Activated T-helper 17 cell treated with anti-CD3 and anti-CD28 coated beads, Interleukin-2, amount 50 U/mL, for 72 hours (primary cell): ENCODE measurements at places on chromosomes 7 and 10. TPM values are rescaled to one million over a fixed set of nuclear protein-coding genes. Genes with fewer than 3 reads are reported as not detected.

The SORCS3 gene
- total RNA-seq, result not detected

The ANLN gene
- 64.3 TPM for total RNA-seq

The MMD2 gene
- total RNA-seq, result not detected

The PRPS1L1 gene
- total RNA-seq, result not detected

The PRKG1 gene
- 0.42 TPM for total RNA-seq

The GPER1 gene
- total RNA-seq, result 0.24 TPM

DNA sequence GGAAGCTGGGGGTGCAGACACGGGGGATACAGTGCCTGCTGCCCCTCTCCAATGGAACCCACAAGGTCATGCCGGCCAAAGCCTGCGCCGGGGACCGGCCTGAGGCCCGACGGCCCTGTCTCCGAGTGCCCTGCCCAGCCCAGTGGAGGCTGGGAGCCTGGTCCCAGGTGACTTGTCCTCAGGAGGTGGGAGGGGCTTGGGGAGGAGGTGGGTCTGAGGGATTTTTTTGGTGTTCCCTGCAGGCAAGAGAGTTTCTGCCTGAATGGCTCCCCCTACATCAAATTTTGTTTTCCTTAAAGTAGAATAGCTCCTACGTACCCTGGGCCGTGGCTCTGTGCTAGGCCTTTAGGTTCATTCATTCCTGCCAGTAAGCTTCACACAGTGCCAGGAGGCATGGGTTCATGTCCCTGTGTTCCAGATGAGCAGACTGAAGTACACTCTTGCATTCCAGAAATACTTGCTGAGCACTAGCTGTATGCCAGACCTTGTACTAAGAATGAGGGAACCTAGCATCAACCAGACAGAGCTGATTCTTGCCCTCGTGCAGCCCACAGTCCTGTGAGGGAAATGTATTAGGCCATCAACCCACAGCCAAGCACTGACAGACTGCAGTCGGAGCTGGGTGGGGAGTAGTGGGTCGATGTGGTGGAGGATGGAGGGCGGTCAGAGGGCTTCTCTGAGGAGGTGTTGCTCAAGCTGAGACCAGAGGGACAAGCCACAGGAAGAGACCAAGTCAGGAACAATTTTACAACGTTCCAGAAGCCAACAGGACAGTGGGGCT is 31.1 kb downstream of the TBATA start:
- ATAC-seq, result no peak

DNA sequence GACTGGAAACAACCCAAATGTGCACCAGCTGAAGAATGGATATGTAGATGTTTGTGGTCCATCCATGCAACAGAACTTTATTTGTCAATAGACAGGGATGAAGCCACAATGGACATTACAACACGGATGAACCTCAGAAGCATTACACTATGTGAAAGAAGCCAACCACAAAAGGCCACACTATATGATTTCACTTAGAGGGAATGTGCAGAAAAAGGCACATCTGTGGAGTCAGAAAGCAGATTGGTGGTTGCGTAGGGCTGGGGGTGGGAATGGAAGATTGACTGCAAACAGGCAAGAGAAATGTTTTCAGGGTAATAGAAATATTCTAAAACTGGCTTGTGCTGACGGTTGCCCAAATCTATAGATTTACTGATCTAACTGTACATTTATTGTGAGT is 34.3 kb upstream of the WASHC2A start:
- ATAC-seq, result no peak

DNA sequence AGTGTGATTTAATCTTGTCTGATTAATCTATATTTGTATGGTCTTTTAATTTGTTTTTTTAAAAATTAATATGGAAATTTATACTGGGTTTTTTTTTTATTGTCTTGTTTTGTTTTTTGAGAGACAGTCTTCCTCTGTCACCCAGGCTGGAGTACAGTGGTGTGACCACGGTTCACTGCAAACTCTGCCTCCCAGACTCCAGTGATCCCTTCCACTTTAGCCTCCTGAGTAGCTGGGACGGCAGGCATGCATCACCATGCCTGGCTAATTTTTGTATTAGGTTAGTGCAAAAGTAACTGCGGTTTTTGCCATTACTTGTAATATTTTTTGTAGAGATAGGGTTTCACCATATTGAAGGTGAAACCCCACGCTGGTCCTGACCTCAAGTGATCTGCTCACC is 73.1 kb downstream of the TET1 start:
- ATAC-seq, result no peak

GRCh38 chr7:130975731-130976130 is 241.7 kb upstream of the KLF14 start:
- ATAC-seq, result no peak

GRCh38 chr10:71072131-71072822 is 140.1 kb upstream of the UNC5B start:
- ATAC-seq, result no peak

DNA sequence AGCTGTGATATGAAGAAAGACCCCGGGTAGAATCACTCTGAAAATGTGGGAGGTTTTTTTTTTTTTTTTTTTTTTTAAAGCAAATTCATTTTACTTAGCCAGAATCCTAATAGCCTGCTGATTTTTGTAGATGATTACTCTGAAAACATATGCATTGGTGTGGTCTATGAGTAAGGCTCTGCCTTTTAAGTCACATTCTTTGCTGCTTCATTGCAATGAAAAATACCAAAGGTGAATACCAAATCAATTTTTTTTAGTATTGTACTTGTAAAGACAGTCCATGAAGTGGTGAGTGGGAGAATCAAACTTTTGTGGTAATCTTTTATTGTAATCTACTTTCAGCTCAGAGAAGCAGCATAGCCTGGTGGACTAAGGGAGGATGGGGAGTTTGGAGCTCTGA is 130.3 kb downstream of the SDK1 start:
- no peak for ATAC-seq

GRCh38 chr7:128734890-128735289 is 4.3 kb upstream of the CALU start:
- no peak for ATAC-seq

- ATAC-seq, result no peak
Measured at GRCh38 chr7:114854369-114854768, 67.5 kb upstream of the MDFIC start.

DNA sequence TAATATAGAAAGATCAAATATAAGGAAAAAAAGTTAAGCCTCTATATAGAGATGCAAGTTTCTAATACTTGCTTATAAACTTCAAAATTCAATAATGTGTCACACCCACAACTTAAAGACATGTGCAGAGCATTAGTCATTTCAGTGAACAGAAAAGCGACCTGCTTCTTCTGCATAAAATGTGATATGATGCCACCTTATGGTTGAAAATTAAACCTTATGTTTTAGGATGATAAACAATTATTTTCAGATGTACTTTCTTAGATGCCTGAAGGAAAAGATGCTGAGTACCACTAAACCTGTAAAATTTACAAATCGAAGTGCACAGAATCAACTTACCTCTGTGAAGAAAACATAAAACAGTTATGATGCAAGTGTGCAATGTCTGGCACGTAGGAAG is 96.0 kb downstream of the MTERF1 start:
- ATAC-seq, result no peak

- ATAC-seq, result peak; percentile 72
Measured at GRCh38 chr10:114849674-114850073, 28.1 kb downstream of the FHIP2A start.

DNA sequence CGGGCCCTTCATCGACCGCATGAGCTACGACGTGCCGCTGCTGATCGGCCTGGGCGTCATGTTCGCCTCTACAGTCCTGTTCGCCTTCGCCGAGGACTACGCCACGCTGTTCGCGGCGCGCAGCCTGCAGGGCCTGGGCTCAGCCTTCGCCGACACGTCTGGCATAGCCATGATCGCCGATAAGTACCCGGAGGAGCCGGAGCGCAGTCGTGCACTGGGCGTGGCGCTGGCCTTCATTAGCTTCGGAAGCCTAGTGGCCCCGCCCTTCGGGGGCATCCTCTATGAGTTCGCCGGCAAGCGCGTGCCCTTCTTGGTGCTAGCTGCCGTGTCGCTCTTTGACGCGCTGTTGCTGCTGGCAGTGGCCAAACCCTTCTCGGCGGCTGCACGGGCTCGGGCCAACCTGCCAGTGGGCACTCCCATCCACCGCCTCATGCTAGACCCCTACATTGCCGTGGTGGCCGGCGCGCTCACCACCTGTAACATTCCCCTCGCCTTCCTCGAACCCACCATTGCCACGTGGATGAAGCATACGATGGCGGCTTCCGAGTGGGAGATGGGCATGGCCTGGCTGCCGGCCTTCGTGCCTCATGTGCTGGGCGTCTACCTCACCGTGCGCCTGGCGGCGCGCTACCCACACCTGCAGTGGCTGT is 1.2 kb downstream of the SLC18A3 start:
- ATAC-seq, result no peak

DNA sequence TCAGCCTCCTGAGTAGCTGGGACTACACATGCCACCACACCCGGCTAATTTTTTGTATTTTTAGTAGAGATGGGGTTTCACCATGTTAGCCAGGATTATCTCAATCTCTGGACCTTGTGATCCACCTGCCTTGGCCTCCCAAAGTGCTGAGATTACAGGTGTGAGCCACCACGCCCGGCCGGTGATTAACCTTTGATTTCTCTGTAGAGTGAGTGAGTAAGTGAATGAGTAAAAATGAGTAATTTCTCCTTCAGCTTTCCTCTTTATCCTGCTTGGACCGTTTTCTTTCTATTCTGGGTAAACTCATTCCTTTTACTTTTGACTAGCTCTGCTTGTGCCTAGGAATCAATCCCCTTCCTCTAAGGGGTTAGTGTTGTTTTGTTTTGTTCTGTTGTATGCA is 36.8 kb downstream of the ST7 start:
- ATAC-seq, result no peak

- ATAC-seq, result no peak
Measured at GRCh38 chr10:45265996-45266395, 49.4 kb downstream of the OR13A1 start.

DNA sequence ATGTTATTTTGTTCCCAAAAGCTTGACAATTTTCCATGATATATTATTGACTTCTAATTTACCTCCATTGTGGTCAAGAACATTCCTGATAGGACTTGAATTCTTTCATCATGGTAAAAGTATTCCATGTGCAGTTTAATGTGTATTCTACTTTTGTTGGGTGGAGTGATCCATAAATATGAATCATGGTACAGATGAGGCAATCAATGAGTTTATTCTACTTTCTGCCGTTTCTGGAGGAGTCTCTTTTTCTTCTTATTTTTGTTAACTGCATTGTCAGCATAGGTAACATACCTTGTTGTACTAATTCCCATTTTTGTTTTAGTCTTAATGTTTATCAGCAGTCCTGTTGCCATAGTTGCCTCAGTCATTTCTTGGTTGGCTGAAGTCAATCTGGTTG is 69.6 kb downstream of the SHOC2 start:
- ATAC-seq, result no peak

- ATAC-seq, result no peak
Measured at GRCh38 chr7:424961-425793, 94.5 kb downstream of the PDGFA start.

DNA sequence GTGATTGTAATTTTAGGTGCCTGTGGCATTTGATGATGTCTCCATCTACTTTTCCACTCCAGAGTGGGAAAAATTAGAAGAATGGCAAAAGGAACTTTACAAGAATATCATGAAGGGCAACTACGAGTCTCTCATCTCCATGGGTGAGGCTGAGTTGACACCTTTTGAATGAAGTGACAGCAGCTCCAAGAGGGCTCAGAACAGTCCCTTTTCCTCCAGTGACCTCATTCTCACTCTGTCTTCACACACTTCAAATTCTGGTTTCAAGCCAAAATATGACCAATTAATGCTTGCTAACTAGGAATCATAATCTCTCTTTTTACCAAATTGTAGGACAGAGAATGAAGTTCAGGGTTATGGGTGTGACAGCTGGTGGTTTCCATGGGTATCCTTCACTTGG is 18.9 kb downstream of the ZNF398 start:
- no peak for ATAC-seq

- ATAC-seq, result no peak
Measured at GRCh38 chr10:86366902-86367151, 232 bp upstream of the GRID1 start.

- ATAC-seq, result peak; percentile 34
Measured at GRCh38 chr7:23469150-23469960, 936 bp downstream of the IGF2BP3 start.
